ENCODE measurements at places on chromosomes 1 and 21. TPM values are rescaled to one million over a fixed set of nuclear protein-coding genes. Genes with fewer than 3 reads are reported as not detected.

DNA sequence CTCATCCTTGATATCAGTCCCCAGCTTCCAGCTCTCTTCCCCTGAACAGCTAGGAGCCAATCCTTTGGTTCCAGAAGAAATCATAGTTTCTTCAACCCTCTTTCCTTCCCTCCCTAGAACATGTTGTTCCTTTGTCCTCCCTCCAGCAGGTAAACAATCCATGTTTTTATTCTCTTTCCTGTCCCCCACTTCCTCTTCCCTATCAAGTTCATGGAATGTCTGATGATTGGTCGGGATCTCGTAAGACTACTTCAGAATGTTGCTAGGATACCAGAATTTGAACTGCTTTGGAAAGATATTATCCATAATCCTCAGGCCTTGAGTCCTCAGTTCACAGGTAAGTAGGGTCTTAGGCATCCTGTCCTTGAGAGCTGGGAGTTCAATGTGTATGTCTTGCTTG lies 23.1 kb upstream of the SLC27A3 start:
- H3K27ac ChIP-seq: no peak overlapping the region
- H3K4me3 ChIP-seq: no peak overlapping the region
- no peaks in the 10 kb centered on the region for H3K27me3 ChIP-seq
- no peaks in the 10 kb centered on the region for H3K4me1 ChIP-seq

GRCh38 chr1:72540674-72541073 lies 258.3 kb upstream of the NEGR1 start:
- no peaks in the 10 kb centered on the region for H3K36me3 ChIP-seq
- H3K27me3 ChIP-seq: no peaks in the 10 kb centered on the region
- DNase-seq: no peak
- H3K27ac ChIP-seq: no peak overlapping the region
- H3K4me3 ChIP-seq: no peak overlapping the region

- H3K27ac ChIP-seq: no peak overlapping the region
- DNase-seq: no peak
- peaks cover 7% of the 10 kb centered on the region for H3K36me3 ChIP-seq
Measured at GRCh38 chr1:113409363-113409762, 19.0 kb downstream of the MAGI3 start.

GRCh38 chr1:215140135-215140534 lies 57.6 kb downstream of the KCNK2 start:
- no peak for DNase-seq
- no peak overlapping the region for H3K27ac ChIP-seq
- peaks cover 1% of the 10 kb centered on the region for H3K4me1 ChIP-seq
- no peaks in the 10 kb centered on the region for H3K27me3 ChIP-seq
- H3K4me3 ChIP-seq: no peak overlapping the region

GRCh38 chr1:214209260-214209808 lies 71.6 kb upstream of the SMYD2 start:
- no peaks in the 10 kb centered on the region for H3K36me3 ChIP-seq
- DNase-seq: no peak
- no peak overlapping the region for H3K27ac ChIP-seq
- H3K4me3 ChIP-seq: no peak overlapping the region
- peaks cover 22% of the 10 kb centered on the region for H3K4me1 ChIP-seq

- H3K36me3 ChIP-seq: no peaks in the 10 kb centered on the region
- H3K27ac ChIP-seq: no peak overlapping the region
- H3K27me3 ChIP-seq: peaks cover 15% of the 10 kb centered on the region
- no peak overlapping the region for H3K4me3 ChIP-seq
- H3K4me1 ChIP-seq: peaks cover 2% of the 10 kb centered on the region
Measured at GRCh38 chr1:36968730-36969129, 65.6 kb downstream of the GRIK3 start.

CELA2A gene
- total RNA-seq: not detected

Data from progenitor cell of endocrine pancreas (in vitro differentiated cells).